Activated CD4-positive, alpha-beta T cell treated with anti-CD3 and anti-CD28 coated beads for 36 hours (primary cell): ENCODE measurements at places on chromosomes 13 and 19. TPM values are rescaled to one million over a fixed set of nuclear protein-coding genes. Genes with fewer than 3 reads are reported as not detected.

DNA sequence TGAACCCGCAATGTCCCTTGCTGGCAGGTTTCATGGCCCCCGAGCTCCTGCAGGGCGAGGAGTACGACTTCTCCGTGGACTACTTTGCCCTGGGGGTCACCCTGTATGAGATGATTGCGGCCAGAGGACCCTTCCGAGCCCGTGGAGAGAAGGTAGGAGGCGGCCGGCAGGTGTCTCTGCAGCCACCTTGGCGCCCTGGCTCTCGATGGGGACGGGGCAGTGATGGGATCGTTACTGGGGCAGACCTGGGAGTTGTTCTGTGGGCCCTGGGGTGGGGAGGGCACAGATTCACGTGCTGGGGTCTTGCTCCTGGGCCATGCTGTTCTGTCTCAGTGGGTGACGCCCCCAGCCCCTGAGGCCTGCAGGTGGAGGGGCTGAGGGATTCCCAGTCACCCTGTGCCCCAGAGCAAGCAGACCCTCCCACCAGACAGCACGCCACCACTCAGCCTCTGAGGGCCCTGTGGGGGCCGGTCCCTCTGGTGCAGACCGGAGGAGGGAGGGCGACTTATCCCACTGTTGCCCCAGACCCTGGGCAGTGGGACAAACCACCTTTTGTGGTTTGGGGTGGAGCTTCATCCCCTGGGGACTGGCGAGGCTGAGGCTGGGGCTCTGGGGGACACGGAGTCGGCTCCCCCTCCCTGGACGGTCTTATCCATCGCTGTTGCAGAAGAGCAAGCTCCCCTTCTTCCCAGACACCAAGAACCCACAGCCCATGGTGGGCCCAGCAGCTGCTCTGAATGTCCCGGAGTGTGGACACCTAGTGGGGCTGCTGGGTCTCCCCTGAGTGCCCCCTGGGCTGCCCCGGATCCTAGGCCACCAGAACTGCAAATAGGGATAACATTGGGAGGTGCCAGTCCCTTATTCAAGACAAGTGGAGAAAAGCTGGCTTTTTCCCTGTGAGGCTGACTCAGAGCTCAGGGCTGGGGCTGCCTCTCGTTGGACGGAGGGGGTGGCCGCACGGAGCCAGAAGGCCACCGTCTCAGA is 27.5 kb upstream of the TMEM255B start:
- no peak for DNase-seq

- DNase-seq: peak; percentile 87
Measured at GRCh38 chr19:51097166-51097738, 11.0 kb downstream of the CTU1 start.

DNA sequence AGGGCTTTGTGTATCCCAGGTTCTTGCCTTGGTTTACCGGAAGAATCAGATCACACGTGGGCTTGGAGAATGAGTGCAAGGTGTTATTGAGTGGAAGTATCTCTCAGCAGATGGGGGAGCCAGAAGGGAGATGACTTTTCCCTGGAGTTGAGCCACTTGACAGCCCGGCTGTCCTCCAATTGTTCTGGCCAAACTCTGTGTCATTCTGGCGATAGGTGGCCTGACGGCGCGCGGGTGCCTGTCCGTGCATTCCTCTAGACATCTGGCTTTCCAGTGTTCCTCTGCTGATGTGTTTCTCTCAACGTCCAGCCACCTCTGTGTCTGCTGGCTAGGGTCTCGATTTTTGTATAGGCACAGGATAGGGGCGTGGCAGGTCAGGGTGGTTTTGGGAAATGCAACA is 181.9 kb downstream of the SHISA2 start:
- DNase-seq: no peak

- DNase-seq: no peak
Measured at GRCh38 chr13:46598140-46598819, 45.3 kb downstream of the LRCH1 start.

GRCh38 chr19:17794731-17795494 is at the start of gene B3GNT3:
TSS of gene B3GNT3 (plus strand) at chr19:17795138. CDS start at chr19:17807808, 12,670 bp downstream.
- peak; percentile 56 for DNase-seq

DNA sequence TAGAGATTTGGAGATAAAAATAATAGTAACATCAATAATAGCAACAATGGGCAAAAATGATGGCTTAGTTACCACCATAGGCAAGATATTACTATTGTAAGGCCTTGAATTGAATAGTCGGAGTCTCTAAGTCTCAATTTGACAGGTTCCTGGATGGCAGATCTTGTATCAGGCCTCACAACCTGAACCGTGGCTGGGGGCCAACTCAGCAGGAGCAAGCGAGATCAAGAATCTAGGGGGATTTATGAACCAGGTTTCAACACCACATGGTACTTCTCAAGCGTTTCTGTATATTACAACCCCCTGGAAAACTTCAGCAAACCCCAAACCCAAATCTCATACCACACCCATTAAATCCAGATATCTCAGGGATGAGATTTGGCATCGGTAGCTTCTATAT is 573.8 kb downstream of the LIG4 start:
- no peak for DNase-seq

- DNase-seq: no peak
Measured at GRCh38 chr13:110343241-110343865, 36.3 kb downstream of the COL4A2 start.

GRCh38 chr13:32019612-32020233 is 11.9 kb upstream of the FRY start:
- DNase-seq: peak; percentile 51

- DNase-seq: no peak
Measured at GRCh38 chr13:104143760-104144416, 1077.7 kb upstream of the SLC10A2 start.

DNA sequence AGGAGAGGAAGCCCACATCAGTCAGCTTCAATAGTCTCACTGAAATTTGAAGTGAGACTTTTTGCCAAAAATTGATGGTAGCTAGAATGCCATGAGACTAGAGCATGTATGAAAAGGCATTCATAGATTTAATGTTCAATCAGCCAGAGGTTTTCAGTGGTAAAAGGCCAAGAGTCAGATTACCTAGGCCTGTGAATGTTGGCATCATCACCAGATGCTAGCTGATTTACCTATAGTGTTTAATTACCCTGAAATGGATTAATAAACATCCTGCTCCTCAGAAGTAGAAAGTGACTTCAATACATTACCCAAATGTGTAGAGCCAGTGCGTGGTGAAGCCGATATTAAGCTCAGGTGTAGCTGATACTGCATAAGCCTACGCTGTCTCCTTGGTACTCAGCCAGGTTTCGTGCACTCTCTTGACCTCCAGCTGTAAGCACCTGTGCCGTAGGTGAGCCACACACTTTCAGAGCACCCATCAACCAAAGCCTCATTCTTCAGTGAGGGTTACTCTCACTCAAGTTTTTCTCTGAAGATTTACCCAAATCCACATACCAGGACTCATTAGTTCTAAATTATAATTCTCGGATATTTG is 1140.3 kb upstream of the SLC10A2 start:
- DNase-seq: no peak

GRCh38 chr19:56595548-56595899 is 422 bp downstream of the ZNF71 start:
- DNase-seq: no peak

DNA sequence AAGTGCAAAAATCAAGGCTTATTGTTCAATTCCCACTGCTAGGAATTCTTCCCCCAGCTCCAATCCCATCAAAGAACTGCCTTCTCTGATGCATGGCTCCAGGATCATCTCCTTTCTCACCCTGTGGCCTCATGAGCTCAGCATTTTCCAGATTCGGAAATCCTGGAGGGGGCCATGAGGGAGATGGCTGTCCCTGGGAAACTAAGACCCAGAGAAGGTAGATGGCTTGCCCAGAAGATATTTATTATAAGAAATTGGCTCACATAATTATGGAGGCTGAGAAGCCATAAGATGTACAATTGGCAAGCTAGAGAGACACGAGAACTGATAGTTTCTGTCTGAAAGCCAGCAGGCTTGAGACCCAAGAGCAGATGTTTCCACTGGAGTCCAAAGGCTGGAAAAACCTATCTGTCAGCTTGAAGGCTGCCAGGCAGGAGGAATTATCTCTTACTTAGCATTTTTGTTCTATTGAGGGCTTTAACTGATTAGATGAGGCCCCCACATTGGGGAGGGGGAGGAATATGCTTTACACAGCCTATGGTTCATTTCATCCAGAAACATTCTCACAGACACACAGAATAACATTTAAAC is 58.6 kb downstream of the GADD45B start:
- no peak for DNase-seq

GRCh38 chr13:30868799-30869470 is 37.1 kb upstream of the MEDAG start:
- DNase-seq: no peak

DNA sequence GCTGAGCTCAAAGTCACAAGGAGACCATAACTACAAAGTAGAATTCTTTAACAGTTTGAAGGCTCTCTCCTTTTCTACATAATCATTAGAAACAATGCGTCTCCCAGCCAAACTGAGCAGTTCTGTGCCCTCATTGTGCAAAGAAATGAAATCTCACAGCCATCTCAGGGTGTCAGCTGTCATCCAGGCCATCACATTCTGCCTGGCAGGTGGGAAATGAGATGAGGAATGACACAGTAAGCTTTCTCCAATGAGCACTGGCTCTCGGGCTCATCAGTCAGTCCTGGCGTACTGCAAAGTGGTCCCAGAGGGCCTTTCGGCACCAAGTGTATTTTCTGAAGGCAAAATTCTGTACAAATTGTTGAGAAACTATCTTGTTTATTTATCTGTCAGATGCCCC is 306.5 kb downstream of the KCTD12 start:
- no peak for DNase-seq

DNA sequence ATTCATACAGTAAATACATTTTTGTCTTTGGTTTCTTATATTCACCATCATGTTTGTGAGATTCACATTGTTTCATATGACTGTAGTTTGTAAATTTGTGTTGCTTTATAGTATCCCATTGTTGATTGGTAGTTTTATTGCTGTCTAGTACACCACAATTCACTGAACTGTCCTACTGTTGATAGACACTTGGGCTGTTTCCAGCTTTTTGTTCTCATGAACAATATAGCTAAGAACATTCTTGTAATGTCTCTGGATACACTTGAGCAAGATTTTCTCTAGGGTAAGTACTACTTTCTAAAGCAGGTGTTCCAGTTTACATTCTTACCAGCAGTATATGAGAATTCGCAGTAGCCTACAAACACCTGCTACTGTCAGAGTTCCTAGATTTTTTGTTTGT is 37.8 kb downstream of the SKA3 start:
- DNase-seq: no peak

GRCh38 chr19:54145541-54146158 is 8.1 kb downstream of the CNOT3 start:
- DNase-seq: no peak

GRCh38 chr19:1862424-1863327 is 703 bp downstream of the KLF16 start:
- peak; percentile 72 for DNase-seq

GRCh38 chr19:45391346-45391745 is 13.5 kb downstream of the PPP1R13L start:
- DNase-seq: no peak

GRCh38 chr19:49712397-49712859 is 21.5 kb downstream of the CPT1C start:
- no peak for DNase-seq

GRCh38 chr19:46471116-46471733 is at the start of gene PNMA8A:
TSS of gene PNMA8A (minus strand) at chr19:46471563. CDS start at chr19:46471035, 528 bp downstream.
- DNase-seq: no peak

DNA sequence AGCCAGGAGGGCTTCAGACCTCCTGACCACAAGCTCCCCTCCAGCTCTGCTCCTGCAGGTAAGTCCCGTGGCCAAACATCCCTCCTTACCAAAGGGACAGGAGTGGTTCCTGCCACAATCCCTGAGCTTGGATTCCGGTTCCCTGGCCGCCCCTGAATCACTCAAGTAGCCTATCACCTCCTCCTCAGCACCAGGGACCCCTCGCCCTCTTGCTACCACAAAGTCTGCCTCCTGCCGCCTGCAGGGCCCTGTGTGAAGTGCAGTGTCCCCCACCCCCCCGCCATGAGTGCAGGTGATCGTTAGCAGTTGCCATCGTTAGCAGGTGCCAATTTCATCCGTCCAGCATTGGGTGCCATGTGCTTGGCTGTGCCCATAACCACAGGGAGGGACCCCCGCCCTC is 40.8 kb upstream of the RANBP3 start:
- peak; percentile 49 for DNase-seq

DNA sequence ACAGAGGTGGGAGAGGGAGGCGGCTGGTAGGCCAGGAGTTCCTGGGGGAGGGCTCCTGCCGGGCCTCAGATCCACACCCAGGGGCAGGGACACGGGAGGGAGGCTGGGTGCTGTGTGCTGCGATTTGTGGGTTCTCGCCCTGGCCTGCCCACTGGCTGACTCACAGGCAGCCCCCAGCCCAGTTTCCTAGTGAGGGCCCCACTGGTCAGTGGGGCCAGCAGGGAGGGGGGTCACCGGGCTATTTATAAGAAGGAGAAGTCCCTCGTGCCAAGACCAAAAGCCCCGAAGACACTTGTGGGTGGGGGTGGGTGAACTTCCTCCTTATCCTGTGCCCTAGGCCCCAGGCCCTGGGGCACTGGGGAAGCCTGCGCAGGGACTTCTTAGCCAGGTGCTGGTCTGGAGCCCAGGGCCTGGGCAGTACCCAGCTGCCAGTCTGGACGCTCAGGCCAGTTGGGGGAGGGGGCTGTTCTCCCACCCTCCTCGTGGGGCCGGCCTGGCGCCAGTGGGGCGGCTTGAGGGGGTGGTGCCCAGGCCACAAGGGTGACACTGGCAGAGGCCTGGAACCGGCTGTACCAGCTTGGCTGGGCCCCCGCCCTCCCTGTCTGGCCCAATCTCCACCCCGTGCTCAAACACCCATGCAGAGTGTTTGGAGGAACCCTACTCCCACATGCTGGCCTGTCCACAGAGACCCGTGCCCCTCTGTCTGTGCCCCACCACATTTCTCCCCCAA is 5.0 kb upstream of the JUNB start:
- DNase-seq: peak; percentile 37

DNA sequence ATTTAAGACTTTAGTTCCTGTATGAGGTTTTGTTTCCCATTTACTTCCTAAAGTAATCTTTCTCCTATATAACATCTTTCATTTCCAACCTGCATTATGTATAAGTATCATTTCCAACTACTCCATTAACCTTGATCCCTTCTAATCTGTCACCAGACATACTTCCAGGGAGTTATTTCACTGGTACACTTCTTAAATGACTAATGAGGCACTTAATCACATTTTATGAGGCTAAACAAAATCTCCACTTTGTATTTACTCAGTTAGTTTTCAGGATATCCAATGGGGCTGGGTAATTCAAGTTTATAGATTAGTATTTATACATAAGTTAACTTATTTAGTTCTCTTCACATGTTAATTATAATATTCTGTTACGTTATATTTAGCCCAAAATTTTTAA is 634.7 kb downstream of the PCDH17 start:
- no peak for DNase-seq

GRCh38 chr19:37899966-37900365 is 6.4 kb downstream of the WDR87 start:
- no peak for DNase-seq

- peak; percentile 21 for DNase-seq
Measured at GRCh38 chr13:99916366-99917103, 55.0 kb downstream of the ZIC5 start.

SHISA7 gene
- total RNA-seq: not detected

PLVAP gene
- not detected for total RNA-seq

CACNG6 gene
- not detected for total RNA-seq

RXFP2 gene
- total RNA-seq: not detected

ING1 gene
- total RNA-seq: 19.6 TPM

PRMT1 gene
- 384 TPM for total RNA-seq

SYCN gene
- not detected for total RNA-seq

ZNF14 gene
- 9.2 TPM for total RNA-seq

CYP4F2 gene
- total RNA-seq: not detected

CCDC8 gene
- total RNA-seq: not detected

GGN gene
- total RNA-seq: 0.30 TPM

GJA3 gene
- total RNA-seq: 0.26 TPM

SMIM44 gene
- not detected for total RNA-seq

CCNE1 gene
- 30.4 TPM for total RNA-seq

GDF15 gene
- not detected for total RNA-seq

EXOC3L2 gene
- total RNA-seq: not detected

MZF1 gene
- total RNA-seq: 15.0 TPM
